GM13977 (cell line): ENCODE measurements at places on chromosomes 1 and 21.

GRCh38 chr1:28064064-28064463 lies 24.3 kb downstream of the EYA3 start:
- DNase-seq = peak; percentile 18

GRCh38 chr1:29282924-29283803 lies 46.8 kb downstream of the PTPRU start:
- peak; percentile 67 for DNase-seq

DNA sequence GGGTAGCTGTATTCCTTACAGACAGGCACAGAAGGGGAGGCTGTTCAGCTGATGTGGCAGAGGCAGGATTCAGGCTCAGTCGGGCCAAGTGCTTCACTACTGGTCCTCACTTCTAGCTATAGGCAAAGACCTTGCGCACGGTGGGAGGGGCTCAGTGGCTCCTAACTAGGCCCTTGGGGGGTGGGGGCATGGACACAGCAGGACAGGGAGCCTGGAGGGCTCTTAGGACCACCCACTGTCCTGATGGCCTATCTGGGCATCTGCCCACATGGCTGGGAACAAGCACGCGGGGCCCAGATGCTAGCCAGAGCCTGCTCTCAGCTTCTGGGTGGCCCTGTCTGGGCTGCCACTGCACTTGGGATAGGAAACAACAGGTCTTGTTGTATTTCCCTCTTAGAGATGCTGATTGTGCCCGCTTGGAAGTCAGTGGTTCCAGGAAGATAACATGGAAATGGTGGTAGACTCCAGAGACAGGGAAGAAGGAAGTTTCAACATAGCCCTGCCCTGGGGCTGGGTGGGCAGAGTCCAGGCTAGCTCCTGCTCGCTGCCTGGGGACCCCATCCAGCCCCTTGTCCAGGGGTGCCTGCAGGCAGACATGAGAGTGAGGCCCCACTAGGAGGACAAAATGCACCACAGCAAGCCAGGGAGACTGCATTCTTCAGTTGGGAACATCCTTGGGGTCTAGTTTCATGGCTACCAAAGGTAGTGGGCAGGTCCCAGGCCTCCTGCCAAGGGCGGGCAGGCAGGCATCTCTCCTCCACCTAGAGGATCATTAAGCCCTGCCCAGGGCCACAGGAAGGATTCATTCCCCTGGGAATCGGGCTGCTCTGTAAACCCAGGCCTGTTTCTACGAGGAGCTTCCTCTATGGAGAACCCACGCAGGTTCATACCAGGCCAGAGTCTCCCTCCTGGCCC lies 102.5 kb downstream of the BCAR3 start:
- DNase-seq = no peak

GRCh38 chr1:37391211-37392011 lies 83.0 kb upstream of the ZC3H12A start:
- no peak for DNase-seq

DNA sequence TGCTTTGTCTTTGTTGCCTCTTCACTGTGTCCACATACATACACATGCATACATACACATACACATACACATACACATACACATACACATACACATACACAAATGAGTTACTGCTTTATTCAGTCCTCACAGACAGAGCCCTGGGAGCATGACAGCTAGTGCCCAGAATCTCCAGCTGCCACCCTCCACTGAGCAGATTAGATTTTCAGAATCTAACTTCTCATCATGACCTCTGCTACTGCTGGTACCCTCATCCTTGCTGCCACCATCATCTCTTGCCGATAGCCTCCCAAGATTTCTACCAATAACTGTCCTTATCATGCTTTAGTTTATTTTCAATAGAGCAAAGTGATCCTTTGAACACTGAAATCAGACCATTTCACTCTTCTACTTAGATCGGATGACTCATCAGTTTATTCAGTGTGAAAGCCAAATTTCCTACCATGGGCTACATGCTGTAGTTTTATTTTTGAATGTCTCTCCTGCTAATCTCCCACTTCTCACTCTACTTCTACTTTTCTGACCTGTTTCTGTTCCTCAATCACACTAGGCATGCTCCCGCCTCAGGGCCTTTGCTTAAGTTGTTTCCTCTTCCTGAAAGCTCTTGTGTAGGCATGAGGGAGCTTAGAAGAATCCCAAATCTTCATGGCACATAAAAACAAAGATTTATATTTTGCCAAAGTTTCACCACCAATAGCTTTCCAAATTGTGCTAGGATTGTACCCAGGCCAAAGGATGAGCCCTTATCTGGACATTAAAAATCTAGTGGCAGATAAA lies 43.0 kb downstream of the ATP6V1G3 start:
- no peak for DNase-seq

DNA sequence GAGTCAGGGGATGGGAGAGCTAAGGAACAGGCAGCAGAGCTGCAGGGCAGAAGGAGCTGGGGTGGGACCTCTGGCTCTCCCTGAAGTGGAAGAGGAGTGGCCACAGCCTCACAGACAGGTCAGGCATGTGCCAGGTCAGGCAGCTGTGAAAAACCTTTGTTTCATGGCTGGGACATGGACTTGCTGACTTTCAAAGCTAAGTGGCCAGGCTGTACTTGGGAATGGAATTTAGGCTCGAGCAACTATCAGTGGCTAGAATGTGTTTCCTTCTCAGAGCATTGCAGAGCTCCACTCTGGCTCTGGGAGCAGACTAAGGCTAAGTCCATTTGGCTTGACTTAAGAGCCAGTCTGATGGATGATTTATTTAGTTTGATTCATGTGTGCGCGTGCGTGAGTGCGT lies 385.1 kb downstream of the LMX1A start:
- DNase-seq = no peak

DNA sequence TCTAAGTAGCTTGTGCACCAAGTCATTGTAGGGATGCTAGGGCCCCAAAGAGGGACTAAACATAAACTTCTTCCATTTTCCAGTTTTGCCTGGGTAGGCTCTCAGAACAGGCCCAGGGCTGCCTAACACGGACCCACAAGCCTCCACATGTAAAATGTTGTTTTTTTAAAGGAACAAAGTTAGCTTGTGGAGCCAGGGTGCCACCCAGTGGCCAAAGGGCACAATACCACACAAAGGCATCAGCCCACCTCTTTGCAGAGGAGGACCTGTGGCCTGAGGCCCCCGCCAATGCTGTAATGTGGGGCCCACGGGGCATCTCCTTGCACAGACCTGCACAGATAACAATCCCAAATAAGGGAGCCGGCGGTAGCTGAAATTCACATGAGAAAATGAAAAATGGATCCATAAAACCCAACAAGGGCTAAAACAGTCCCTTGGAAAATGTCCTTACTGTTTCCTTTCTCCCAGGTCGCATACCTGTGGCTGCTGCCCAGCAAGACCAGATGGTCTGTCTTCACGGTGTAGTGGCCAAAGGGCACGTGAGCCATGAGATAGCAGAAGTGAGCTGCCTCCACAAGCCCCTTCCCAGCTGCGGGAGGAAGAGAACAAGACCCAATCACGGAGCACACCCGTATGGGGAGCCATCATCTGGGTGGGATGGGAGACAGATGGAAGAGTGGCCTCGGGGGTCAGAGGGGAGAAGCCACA lies 23.8 kb downstream of the SEC16B start:
- peak; percentile 59 for DNase-seq

DNA sequence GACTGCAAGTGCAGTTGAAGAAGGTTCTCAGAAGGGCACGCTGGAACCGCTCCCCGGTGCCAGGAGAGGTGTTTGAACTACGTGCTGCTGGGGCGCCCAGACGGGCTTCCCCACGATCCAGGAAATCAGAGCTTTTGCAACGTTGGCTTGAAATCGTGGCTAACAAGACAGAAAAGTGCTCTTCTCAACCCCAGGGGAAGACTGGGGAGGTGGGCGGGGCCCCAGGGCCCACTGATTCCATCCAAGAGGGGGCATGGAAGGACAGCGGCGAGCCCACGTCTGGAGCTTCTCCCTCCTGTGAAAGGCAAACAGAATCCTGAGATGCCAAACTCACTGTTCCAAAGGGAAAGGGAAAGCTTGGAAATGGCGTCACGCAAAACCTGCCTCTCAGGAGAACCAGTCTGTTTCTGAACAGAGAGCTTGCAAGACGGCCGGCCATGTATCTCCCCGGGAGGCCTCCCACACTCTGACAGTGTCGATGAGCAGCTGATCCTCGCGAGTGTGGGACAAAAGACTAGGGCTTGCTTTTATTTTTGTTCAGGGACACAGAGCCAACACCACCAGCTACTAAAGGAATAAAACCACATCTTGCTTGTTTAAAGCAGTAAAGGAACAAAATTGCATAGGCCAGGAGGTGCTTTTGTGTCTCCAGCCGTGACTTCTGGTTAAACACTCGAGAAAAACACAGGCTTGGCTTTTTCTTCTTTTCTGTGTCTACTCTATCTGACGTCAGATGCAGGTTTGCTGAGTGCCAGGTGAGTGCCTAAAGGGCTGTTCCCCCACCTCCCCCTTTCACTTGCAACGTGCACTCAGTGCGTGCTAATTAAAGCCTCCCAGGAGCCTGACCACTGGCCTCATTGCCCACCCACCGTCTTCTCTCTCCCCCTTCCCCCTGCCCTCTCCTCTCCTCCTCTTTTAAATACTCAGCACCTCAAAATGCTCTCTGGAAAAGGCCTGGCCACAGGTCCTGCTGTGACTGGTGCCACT lies 41.5 kb downstream of the LRRC3 start:
- no peak for DNase-seq

- no peak for DNase-seq
Measured at GRCh38 chr1:38128926-38129453, 82.4 kb upstream of the POU3F1 start.

DNA sequence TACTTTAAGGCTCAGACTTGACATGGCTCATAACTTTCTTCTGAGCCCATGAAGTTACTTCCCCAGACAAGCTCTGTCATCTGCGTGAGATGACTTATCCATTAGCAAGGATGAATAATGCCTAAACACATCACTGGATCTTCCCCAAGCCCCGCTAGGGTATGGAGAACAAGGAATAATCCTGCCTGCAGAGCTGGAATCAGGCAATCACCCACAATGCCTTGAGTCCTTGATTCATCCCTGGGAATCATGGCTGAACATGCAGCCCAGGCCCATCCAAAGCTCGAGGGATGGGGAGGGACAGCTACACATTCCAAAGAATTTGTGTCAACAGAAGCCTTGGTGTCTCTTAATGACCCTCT lies 131.7 kb downstream of the PSMG1 start:
- no peak for DNase-seq

- DNase-seq = no peak
Measured at GRCh38 chr1:241063276-241063675, 293.7 kb downstream of the RGS7 start.

GRCh38 chr1:212179394-212180076 lies 105.7 kb upstream of the PPP2R5A start:
- DNase-seq = no peak

- no peak for DNase-seq
Measured at GRCh38 chr1:201207046-201207445, 16.4 kb downstream of the IGFN1 start.

- no peak for DNase-seq
Measured at GRCh38 chr1:160471253-160471652, 51.8 kb downstream of the SLAMF6 start.

- no peak for DNase-seq
Measured at GRCh38 chr1:32742956-32743355, 40.4 kb upstream of the SYNC start.

DNA sequence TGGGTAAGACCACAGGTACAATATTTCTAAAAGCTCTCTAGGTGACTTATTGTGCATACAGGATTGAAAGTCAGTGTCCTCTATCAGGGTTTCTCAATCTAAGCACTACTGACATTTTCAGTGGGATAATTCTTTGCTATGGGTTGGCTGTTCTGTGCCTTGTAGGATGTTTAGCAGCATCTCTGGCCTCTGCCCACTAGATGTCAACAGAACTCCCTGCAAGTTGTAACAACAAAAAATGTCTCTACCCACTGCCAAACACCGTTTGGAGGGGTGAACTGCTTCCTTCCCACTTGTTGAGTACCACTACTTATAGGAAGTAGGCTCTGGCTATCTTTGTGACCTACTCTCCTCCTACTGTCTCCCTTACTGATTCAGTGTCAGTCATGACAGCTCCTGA lies 90.1 kb upstream of the ZRANB2 start:
- DNase-seq = no peak

DNA sequence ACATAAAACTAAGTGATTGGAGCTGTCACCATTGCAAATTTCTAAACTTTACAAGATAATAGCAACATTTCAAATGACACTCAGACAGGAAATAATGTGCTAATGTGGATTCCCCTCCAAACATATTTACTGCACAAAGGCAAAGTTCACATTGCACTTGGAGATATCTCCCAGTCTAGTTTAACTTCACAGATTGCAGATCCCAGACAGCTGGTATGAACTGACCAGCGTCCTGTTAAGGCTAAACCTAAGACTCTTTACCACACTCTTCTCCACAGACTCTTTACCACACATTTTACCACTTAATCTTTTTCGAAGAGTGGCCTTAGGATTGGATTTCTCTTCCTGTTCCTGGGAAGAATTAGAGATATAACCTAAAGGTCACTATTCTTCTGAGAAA lies 40.6 kb upstream of the HSD3B1 start:
- no peak for DNase-seq

DNA sequence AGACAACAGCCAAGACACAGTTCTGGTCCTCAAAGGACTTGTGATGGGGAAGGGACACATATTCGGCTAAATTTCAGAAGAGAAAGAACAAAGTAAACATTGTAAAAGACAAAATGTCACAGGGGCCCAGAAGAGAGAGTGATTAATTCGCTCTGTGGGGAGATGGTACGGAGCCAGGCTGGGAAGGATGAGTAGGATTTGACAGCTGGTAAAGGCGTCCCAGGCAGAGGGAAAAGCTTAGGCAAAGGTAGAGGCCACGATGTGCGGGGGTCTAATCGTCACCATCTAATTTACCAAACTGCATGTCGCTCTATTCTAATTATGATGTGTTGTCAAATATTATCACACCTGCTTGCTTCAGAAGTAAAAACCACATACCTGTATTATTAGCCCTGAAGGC lies 17.3 kb upstream of the EFNA1 start:
- DNase-seq = no peak

DNA sequence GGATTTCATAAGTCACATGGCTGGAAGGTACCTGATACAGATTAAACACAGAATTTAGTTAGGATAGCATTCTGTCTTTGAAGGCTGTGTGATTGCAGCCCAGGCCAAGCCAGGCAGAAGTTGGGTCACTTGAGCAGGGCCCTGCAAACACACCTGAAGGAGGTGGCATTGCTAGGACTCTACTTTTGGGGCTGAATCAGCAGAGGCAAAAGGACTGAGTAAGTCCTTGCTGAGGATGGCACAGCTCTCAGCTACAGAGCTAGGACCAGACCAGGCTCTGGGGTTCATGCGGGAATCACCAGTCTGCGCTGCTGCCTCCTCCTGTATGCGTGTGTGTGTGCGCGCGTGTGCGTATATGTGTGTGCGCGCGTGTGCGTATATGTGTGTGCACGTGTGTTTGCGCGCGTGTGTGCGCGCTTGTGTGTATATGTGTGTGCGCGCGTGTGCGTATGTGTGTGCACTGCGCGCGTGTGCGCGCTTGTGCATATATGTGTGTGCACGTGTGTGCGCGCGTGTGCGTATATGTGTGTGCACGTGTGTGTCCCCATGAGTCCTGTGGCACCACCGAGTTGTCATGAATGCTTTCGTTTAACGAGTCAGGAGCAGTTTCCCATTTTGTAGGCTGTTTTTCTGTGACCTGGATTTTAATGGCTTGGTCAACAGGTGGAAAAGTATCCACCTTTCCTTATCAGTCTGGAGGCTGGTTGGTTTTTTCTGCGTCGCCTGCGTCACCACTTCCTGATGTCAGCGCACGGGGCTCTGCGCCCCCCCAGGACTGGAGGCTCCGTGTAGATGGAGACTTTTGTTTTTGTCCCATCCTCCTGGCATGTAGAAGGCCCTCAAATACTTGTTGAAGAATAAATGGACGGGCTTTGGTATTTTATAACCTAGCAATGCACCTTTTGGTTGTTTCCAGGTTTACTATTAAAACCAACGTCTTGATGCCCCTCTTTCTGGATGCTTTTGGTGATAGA lies 34.7 kb downstream of the ADARB1 start:
- DNase-seq = no peak
